Substantia nigra (tissue), 51 donors: ENCODE measurements at places on chromosomes 12 and 14.

GRCh38 chr14:23494223-23494622 lies 24.7 kb downstream of the NGDN start:
- no peak for DNase-seq

GRCh38 chr12:26125400-26126339 lies 833 bp upstream of the BHLHE41 start:
- DNase-seq = peak; percentile 55

DNA sequence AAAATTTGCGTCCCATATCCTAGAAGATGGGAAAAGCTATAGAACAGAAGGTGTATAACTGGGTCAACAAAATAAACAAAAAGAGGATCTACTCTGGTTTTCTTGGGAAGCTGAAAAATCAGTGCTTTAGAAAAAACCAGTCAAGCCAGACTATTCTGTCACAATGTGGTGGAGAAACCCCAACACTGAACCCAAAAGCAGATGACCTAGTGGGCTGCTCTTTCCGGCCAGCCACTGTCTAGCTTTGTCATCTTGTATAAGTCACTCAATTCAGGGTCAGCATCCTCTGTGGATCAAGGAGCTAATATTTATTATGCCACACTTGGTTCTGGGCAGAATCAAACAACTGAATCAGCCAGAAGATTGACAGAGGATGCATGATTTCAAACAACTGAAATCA lies 26.6 kb upstream of the TMCC3 start:
- no peak for DNase-seq

- no peak for DNase-seq
Observed at GRCh38 chr14:90519262-90519920, 122.6 kb downstream of the CALM1 start.

GRCh38 chr12:22578328-22578727 lies 34.0 kb upstream of the C2CD5 start:
- DNase-seq = no peak
